ENCODE measurements at places on chromosomes 3 and 15.

- DNase-seq, result no peak
Observed at GRCh38 chr15:85402195-85402881, 21.9 kb downstream of the AKAP13 start.

DNA sequence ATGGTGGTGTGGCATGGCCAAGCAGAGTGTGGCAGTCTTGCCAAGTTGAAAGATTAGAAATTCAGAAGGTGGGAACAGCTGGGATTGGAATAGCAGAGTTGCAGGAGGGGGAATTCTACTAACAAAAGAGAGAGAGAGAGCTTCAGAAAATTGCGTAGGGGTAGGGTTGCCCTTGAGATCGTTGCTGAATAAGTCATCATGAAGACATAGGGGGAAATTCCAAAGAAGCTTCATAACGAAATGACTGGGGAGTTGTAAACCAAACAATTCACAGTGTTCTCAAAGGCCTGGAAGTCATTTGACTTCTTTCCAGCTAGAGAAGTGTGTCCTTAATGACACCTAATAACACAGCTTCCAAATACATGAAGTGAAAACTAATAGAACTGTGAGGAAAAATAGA is 26.3 kb upstream of the TIPARP start:
- DNase-seq, result peak; percentile 41

DNA sequence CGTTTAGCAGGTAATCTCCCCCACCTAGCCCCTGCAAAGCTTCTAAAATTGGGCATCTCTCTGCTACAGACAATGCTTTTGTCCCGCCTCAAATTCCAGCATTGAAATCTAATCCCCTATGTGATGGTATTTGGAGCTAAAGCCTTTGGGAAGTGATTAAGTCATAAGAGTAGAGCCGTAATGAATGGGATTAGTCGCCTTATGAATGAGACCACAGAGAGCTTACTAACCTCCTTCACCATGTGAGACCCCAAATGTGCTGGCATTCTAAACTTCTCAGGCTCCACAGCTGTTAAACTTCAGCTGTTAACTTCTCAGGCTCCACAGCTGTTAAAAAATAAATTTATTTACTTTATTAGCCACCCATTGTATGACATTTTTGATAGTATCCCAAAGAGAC is 374.2 kb upstream of the BCHE start:
- no peak for DNase-seq

DNA sequence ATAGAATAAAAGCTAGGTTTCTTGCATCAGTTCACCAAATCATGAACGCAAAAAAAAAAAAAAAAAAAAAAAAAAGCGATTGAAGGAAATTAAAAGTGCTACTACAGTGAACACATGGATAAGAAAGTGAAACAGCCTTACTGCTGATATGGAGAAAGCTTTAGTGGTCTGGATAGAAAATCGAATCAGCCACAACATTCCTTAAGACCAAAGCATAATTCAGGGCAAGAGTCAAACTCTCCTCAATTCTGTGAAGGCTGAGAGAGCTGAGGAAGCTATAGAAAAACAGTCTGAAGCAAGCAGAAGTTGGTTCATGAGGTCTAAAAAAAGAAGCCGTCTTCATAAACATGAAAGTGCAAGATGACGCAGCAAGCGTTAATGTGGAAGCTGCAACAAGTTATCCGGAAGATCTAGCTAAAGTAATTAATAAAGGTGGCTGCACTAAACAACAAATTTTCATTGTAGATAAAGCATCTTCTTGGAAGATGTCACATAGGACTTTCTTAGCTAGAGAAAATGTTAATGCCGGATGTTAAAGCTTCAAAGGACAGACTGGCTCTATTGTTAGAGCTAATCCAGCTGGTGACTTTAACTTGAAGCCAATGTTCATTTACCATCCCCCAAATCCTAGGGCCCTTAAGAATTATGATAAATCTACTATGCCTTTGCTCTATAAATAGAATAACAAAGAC is 19.2 kb downstream of the P3H2 start:
- DNase-seq, result peak; percentile 49

DNA sequence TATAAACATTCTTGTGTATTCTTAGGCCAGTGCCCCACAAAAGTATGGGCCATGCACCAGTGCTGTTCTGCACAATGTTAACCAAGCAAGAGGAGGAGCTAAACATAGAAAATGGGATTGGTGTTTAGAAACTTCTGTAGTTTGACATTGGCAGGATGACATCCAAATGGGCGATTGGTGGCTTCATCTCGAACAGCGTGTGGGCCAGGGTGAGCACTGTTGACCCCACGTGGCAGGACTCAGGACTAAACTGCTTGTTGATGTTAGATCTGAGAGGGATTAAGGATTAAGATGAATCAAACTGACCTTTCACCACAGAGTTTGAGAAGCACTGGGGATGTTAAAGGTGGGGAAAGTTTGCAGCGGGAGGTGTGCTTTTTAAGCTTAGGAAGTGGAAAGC is 31.9 kb downstream of the ZNF710 start:
- DNase-seq, result no peak

GRCh38 chr15:35857567-35858226 is 311.7 kb upstream of the DPH6 start:
- no peak for DNase-seq

DNA sequence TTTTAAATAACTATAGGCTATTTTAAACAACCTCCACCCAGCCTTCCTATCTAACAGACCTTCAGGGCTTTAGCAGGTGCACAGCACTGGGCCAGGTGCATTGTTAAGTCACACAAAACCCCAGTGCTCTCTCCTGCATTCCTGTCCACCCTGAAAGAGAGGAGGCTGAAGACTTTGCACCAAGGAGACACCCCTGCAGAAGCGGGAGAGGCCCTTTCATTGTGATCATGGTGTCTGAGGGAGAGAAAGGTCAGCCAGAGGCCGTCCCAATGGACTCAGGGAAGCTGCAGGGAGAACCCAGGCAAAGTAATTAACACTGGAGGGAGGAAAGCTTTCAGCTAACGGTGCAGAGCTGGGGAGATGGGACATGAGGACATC is 5.2 kb downstream of the LRIG1 start:
- no peak for DNase-seq

GRCh38 chr3:150840802-150841515 is 64.3 kb downstream of the MINDY4B start:
- no peak for DNase-seq

DNA sequence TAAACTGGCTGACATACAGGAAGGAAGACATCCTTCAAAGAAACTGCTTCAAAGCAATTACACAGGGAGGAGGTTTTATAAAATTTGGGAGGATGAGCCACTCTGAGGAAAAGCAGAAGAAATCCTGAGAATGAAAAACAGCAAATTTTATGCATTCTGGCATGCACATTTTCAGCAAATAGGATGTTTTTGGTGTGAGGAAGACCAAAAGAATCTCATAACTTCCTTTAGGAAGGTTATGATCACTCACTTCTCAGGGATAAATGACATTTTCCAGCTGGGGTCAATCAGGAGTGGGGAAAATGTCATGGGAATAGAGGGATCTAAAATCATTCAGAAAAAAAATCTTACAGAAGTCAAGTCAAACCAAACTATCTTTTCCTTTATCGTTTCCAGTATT is 371.7 kb upstream of the CNTN6 start:
- DNase-seq, result no peak

- DNase-seq, result no peak
Observed at GRCh38 chr3:64651741-64652241, 36.0 kb downstream of the ADAMTS9 start.

- DNase-seq, result no peak
Observed at GRCh38 chr3:146283781-146284445, 33.0 kb upstream of the PLSCR4 start.

GRCh38 chr3:64267721-64268604 is 42.7 kb upstream of the PRICKLE2 start:
- peak; percentile 69 for DNase-seq

DNA sequence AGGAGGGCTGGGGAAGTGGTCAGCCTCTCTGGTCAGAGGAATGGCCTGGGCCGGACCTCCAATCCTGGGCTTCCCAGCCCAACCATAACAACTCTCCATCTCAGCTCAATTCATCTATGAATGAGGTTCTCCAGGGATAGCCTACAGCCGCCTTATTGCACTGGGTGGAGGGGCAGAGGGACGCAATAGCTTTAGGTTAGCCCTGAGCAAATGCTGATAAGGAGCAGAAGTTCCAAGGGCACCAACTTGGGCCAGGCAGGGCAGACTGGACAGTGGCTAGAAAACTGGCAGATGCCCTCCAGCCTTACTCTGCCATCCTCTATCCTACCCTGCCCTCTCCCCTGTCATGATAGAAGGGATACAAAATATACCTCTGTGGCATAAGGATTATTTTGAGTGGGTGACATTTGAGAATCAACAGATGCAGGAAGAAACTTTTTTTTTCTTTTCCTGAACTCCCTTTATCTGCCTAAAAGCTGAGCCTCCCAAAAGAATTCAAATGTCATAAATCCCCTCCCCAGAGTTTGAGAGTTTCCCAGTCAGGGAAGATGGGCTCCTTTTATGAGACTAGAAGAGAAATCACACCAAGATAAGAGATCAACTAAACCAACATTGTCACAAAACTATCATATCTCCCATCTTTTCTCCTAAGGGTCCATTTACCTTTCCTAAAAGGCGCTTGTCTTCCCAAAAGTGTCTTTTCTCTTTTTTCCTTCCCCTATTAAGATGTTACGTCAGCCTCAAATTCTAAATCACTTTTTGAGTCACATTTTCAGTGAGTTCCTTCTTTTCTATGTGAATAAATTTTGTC is 40.4 kb upstream of the C15orf39 start:
- no peak for DNase-seq

DNA sequence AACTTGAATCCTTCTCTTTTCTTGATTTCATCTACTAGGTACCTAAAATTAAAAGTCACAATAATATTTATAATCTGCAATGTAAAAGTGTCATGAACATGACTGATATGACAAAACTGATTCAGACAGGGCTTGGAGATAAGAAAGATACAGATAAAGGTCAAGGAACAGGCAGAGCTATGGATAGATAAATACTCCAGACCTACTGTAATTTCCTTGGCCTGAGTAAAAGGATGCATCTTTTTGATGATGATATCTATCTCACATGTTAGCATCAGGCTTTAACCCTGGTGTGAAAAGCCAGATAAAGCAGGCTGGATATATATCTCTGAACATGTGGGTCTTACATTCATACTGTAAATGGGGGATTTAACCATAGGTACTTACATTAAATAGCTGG is 108.1 kb downstream of the GADL1 start:
- no peak for DNase-seq

DNA sequence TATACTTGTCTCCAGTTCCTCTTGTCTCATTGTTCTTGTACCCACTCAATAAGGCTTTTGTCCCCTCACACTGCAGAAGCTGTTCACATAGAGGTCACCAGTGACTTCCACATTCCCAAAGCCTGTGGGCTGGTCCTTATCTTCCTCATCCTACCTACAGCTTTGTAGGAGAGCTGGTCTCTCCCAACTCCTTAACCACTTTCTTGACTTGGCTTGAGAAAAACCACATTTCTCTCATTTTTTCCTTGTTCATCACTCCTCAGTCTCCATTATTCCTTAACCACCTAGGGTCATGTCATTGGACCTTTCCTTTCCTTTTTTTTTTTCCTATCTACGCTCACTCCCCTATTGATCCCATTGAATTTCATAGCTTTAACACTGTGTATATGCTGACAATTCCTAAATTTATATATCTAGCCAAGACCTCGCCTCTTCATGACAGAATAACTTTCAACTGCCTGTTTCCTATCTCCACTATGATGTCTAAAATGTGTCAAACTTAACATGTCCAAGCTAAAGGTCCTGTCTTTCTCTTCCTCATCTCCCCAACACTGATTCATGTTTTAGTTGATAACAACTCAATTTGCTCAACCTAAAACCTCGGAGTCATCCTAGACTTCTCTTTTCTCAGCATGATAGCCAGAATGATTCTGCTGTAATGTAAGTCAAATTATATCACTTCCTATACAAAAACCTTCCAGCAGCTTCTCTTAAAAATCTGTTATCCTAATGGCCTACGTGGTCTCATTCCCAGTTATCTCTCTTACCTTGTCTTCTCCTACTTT is 49.5 kb downstream of the CEP63 start:
- DNase-seq, result no peak

DNA sequence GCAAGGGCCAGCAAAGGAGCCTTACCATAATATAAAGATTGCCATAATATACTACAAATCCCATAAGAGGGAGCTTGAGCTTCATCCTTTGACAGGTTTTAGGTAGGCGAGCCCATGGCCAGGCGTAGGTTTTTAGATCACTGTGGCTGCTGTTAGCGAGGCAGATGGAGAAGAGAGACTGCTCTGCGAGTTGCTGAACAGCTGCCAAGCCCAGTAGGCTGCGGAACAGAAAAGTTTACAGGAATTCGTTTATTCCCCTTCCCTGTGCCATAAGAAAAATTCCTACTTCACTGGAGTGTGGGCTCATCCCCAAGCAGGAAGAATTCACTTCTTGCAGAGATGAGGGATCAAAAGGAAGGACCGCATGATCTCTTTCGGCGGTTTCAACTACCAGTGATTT is 30.5 kb downstream of the TMED3 start:
- DNase-seq, result no peak

DNA sequence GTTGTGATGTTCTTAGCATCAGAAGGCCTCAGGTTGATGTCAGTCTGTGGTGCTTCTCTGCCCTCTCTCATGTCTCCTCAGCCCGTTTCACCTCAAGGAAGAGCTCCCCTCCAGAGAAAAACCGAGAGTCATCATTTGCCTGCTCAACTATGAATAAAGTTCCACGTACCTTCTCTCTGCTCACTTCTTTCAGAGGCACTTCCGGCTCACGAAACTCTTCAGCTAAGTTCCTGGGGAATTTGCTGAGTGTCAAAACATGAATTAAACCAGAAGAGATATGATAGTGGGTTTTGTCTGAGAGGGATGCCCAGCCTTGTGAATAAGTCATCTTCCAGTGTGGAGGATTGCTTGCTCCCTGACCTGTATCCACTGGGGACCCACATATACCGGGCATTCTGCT is 37.7 kb downstream of the CCR4 start:
- DNase-seq, result no peak

DNA sequence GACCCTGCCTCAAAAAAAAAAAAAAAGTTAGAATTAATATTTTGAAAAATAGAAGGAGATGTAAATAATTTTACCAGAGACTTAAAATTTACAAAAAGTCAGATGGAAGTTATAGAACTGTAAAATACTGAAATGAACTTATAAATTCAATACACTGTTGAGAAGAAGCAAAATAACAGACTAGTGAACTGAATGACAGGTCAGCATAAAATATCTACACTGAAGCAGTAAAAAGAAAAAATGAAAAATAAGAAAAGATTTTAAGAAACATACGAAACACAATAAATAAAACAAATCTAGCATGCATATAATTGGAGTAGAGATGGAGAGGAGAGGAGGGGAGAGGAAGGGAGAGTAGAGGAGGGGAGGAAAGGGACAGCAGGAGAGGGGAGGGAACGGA is 33.3 kb upstream of the TP63 start:
- DNase-seq, result no peak
